ENCODE measurements at places on chromosomes 12 and 14.

- DNase-seq = no peak
Measured at GRCh38 chr12:108462686-108463085, 52.4 kb upstream of the FICD start.

- DNase-seq = no peak
Measured at GRCh38 chr12:51589060-51589459, 2.0 kb upstream of the SCN8A start.

GRCh38 chr12:3184485-3184884 lies 107.3 kb downstream of the TSPAN9 start:
- no peak for DNase-seq

- DNase-seq = no peak
Measured at GRCh38 chr12:76964784-76965571, 86.2 kb upstream of the CSRP2 start.

GRCh38 chr12:131598717-131599116 lies 112.2 kb upstream of the SFSWAP start:
- DNase-seq = no peak
